ENCODE measurements at places on chromosomes 6 and 20.
A peak's percentile ranks its signal among the peaks of the same experiment; 100 is the strongest.

DNA sequence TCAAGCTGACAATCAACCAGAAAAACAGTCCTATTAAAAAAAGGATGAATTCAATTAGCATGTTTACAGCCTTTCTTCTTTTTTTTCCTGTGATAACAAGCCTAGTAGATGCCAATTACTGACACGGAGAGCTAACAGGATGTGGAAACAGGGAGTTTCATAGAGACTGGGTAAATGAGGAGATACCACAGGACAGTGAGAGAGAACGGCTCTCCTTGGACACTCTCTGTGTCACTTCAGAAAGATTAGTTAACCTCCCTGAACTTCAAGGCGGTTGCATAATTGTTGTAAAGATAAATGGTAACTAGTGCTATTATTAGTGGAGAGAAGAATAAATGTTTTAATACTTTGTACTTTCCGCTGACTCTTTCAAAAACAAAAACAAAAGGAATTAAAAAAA is 14.8 kb downstream of the SLC17A5 start:
- no peak for DNase-seq

DNA sequence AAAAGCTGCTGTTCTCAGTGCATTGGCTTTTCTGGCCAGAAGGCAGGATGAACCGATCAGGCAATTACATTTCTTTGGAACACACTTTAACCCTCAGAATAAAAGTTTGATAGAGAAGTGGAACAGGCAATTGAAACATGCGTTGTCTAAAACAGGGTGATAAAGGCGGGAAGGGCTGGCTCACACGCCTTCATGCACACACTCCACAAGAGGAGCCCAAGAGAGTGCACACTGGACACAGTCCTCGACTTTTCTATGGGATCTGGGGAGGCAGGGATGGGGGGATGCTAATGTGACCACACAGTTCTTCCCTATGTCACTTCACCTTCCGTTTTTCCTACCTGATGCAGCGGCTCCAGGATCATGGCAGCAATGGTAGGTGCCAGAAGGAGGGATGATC is 30.9 kb upstream of the TUBB2A start:
- no peak for DNase-seq

DNA sequence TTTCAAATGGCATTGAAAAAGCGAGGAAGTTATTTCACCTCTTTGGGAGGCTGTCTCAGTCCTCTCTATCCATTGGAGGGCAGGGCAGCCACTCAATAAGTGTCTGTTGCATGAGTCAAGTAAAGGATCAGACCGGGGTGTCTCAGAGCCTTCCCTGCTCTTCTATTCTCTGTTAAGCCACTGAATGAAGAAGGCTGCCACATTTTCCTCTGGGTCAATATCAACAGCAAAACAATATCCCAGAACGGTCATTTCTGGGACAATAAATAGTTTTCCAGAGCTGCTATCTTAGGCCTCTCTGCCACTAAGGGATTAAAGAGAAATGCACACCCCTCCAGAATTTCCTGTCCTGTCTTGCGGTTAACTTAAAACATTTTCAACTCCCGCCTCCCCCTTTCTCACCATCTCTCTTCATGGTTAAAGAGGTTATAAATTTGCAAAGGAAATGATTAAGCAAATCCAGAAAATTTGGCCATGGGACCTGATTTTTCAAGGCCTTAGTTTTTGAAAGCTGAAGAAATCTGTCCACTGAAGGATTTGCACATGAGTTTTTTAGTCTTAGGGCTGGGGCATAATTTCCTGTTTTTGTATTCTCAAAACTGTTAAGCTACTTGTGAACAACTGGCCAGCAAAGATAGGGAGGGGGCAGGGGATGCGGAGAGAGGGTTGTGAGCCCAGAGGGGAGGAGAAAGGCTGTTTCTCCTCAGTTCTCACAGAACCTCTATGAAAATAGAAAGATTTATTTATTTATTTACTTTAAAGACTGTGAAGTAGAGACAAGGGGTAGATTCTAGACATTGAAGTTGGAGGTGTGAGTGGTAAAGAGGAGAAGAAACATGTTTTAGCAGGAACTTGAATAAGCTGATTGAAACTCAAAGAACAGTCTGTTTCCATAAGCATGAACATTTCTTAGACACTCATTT is 135.7 kb downstream of the BCAS1 start:
- no peak for DNase-seq

- peak; percentile 77 for DNase-seq
Measured at GRCh38 chr6:38871741-38872568, 156.8 kb downstream of the DNAH8 start.

- DNase-seq = no peak
Measured at GRCh38 chr6:33356295-33356694, 35.3 kb upstream of the KIFC1 start.

GRCh38 chr6:25732468-25733198 is 21.9 kb upstream of the SLC17A4 start:
- no peak for DNase-seq

GRCh38 chr6:157514659-157515496 is 133.9 kb downstream of the ZDHHC14 start:
- no peak for DNase-seq

DNA sequence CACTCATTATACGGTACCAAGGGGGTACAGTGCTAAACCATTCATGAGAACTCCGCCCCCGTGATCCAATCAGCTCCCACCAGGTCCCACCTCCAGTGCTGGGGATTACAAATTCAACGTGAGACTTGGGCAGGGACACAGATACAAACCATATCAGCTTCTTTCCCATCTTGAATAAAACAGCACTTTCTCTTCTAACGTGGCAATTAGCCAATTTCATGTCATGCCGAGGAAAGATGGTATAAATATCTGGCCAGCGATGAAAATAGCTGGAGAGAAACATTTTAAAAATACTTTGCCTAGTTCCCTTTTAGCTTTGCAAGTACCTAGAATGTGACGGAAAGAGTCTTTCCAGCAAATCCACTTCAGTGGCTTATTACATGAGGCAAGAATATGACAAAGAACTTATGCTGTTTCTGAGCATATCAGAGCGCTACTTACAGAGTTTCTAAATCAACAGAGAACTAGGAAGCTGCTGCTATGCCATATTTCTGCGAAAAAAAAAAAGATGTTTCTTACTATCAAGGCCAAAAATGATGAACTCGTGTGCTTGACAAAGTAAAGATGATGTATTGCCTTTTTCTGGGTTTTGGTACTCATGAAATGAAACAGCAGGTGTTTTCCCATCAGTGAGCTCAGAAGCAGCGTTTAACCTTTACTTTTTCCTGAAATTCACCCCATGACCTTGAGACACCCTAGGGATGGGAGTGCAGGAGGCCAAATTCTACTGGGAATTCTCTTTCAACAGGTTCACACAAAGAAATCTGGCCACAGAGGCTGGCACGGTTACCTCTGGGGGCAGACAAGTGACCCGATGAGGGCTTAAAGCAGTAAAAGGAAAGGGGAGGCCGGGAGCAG is 37.9 kb downstream of the AGPAT4 start:
- no peak for DNase-seq

GRCh38 chr6:455835-456234 is 64.3 kb downstream of the IRF4 start:
- DNase-seq = peak; percentile 1

DNA sequence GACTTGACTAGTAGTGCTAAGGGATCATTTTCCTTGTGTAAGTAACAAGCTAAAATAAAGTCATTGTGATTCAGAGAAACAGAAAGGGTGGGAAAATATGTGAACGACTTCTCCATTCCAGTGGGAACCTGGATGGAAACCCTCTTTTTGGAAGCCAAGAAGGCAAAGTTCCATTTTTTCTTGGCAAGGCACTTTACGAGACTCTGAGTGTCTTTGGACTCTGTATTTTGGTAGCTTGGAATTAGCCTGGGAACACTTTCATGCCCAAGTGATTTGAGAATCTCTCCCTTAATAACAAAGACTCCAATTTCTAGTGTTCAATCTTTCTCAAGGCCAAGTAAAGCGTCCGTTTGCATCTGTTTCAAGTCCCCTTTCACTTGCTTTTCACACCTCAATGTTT is 100.5 kb upstream of the SASH1 start:
- no peak for DNase-seq

DNA sequence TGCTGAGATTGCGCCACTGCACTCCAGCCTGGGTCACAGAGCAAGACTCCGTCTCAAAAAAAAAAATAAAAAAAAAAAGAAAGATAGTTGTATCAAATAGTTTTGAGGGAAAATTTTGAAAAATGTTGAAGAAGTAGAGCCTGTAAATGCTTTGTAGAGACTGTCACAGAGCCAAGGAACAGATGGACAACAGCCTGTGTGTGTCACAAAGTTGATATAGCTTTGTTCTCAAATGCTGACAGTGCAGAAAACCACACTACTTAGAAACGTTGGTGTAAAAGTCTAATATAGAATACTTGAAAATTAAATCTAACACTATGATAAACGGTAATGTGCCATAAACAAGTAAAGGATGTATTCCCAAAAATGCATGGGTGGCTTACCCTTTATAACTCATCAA is 25.4 kb downstream of the PTK7 start:
- DNase-seq = no peak

GRCh38 chr6:20877008-20877937 is 343.0 kb downstream of the CDKAL1 start:
- peak; percentile 18 for DNase-seq

GRCh38 chr6:32613475-32613874 is 23.7 kb upstream of the HLA-DQA1 start:
- no peak for DNase-seq

DNA sequence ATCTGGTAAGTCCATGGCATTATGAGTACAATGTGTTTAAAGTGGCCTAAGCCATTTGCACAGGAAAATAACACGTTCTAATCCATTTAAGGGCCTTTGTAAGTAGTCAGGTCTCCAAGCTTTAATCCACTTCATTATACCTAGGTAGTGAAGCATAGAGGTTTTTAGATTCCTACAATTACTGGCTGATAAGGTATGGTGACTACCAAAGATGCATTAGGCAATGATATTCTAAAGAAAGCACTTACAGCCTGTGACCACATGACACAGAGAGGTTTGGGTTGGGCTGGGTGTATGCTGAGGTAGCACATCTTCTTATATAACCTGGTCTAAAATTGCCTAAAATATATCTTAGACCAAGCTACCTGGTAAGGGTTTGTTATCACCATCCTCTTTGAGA is 504.4 kb downstream of the TFAP2B start:
- no peak for DNase-seq

DNA sequence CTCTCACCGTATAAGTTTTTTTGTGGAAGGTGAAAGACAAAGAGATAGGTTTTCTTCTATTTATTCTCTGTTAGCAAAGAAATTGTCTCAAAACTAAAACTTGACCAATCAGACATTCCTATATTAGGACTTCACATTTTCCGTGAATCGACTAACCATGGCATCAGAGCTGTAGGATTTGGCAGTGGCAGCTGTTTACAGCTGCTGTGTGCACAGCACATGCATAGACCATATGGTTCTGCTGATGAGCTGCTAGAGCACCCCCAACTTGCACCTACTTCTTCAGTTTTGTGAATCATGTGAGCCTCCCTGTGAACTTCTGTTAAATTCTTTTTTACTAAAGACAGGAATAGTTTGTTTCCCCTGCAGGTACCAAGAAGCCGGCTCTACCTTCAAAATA is 157.9 kb downstream of the RFX6 start:
- no peak for DNase-seq

DNA sequence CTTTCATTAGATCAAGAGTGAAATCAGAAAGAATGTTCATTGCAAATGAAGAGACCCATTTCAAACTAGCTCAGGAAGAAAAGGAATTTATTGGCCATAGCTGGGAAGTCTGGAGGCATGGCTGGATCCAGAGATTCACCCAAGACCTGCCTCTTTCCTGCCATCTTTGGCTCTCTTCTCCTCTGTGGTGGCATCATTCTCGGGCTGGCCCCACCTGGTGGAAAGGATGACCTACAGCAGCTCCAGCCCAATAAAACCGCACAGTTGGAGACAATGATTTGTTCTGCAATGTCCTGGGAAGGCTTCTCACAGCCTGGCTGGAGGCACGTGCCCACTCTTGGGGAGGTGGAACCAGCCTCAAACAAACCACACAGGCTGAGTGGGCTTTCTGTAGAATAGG is 18.1 kb upstream of the FERMT1 start:
- peak; percentile 10 for DNase-seq

Measured in activated CD4-positive, alpha-beta T cell treated with anti-CD3 and anti-CD28 coated beads, Interleukin-2, amount 50 U/mL, for 48 hours (primary cell).